ENCODE measurements at places on chromosomes 1 and 21.

DNA sequence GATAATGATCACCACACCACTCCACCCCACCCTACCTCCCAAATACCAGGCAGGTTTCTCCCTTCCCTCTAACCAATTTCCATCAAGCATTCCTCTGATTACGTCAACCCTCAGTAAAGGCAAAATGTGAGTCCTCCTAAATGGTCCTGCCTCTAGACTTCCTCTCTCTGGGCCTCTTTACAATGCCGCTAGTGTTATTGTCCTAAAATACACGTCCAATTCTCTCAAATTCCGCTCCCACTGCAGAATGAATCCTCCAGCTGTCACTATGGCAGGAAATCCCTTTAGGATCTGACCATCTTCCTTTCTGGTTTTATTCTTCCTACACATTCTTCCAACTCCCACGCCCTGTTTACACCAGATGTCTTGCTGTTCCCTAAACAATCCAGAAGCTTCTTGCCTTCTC, 68.7 kb downstream of the DEGS1 start:
- no peak for DNase-seq

GRCh38 chr21:42148097-42148496, 70.8 kb upstream of the ABCG1 start:
- DNase-seq: no peak

DNA sequence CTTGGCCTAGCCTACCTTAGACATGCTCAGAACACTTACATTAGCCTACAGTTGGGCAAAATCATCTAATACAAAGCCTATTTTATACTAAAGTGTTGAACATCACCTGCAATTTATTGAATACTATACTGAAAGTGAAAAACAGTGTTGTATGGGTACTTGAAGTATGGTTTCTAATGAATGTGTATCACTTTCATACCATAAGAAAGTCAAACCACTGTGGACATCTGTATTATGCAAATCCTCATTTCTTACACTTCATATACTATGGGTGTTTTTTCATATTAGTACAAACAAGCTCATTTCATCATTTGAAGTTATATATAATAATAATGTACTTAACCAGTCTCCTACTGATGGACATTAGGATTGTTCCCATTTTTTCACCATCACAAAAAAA, 41.2 kb downstream of the TDRD5 start:
- no peak for DNase-seq

GRCh38 chr1:219587401-219587800, 25.5 kb downstream of the ZC3H11B start:
- DNase-seq: no peak

DNA sequence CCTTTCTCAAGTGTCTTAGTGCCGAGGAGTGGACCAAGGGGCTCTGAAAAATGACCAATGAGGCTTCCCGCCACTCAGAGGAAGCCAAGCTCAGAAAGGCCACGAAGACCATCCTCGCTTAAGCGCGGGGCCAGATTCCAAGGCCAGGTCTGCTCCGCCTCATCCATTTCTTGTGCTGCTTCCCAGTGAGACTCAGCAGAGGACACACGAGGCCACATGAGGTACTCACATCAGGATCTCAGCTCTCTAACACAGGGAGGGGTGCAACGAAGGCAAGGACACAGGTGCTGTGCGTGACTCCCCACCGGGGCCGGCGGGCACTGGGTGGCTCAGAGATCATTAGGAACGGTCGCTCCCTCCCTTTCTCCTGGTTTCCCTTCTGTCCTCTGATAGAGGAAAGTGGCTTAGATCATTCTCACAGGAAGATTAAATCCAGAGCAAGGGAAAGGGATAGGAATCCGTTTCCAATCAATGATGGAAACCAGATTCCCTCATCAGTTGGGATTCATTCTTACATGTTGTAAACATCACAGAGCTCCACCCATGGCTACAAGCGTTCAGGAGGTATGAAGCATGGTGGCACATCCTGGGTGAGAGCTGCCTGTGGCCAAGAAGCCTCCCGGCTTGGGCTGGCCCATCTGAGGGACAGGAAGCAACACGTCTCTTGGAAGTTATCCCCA, 46.7 kb downstream of the CAPZB start:
- DNase-seq: no peak

GRCh38 chr1:115929881-115930280, 46.4 kb upstream of the SLC22A15 start:
- no peak for DNase-seq

GRCh38 chr1:208653426-208653825, 409.2 kb upstream of the PLXNA2 start:
- no peak for DNase-seq

DNA sequence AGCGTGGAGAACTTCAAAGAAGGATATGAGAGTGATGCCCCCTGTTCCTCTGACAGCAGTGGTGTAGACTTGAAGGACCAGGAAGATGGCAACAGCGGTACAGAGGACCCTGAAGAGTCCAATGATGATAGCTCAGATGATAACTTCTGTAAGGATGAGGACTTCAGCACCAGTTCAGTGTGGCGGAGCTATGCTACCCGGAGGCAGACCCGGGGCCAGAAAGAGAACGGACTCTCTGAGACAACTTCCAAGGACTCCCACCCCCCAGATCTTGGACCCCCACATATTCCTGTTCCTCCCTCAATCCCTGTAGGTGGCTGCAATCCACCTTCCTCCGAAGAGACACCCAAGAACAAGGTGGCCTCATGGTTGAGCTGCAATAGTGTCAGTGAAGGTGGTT, 14.0 kb downstream of the CERS2 start:
- DNase-seq: no peak
